ENCODE measurements at places on chromosomes 7 and 10. TPM values are rescaled to one million over a fixed set of nuclear protein-coding genes. Genes with fewer than 3 reads are reported as not detected.

Gene PTF1A
- total RNA-seq, result not detected

Gene CNNM1
- total RNA-seq, result 0.17 TPM

Gene FAM237B
- total RNA-seq, result not detected

Gene GIMAP2
- 0.43 TPM for total RNA-seq

Gene FRAT1
- 1.4 TPM for total RNA-seq

Gene ADAMTS14
- total RNA-seq, result 2.5 TPM

Gene RNF148
- total RNA-seq, result 0.43 TPM

Gene WAPL
- 47.2 TPM for total RNA-seq

Gene TEX47
- total RNA-seq, result not detected
